Panc1 (cell line): ENCODE measurements at places on chromosomes 3 and 15. TPM values are rescaled to one million over a fixed set of nuclear protein-coding genes. Genes with fewer than 3 reads are reported as not detected.

GRCh38 chr3:178465260-178466180, 70.7 kb upstream of the KCNMB2 start:
- no peak overlapping the region for H3K27ac ChIP-seq
- H3K36me3 ChIP-seq: no peaks in the 10 kb centered on the region

GRCh38 chr3:183116025-183116614, 16.8 kb upstream of the MCCC1 start:
- H3K27me3 ChIP-seq: peaks cover 10% of the 10 kb centered on the region
- DNase-seq: no peak
- H3K36me3 ChIP-seq: no peaks in the 10 kb centered on the region
- no peak overlapping the region for H3K27ac ChIP-seq
- 0 out of 2 replicates have a peak, but pooled peaks cover 3% of the 10 kb centered on the region for H3K4me1 ChIP-seq

Gene FSTL1
- 9.2 TPM for total RNA-seq

Gene VGLL3
- total RNA-seq: 0.15 TPM

Gene TRAT1
- 0.21 TPM for total RNA-seq

Gene AHSG
- total RNA-seq: 0.85 TPM

GRCh38 chr3:140092848-140093536, 158.0 kb downstream of the CLSTN2 start:
- no peak overlapping the region for H3K4me3 ChIP-seq
- H3K36me3 ChIP-seq: no peaks in the 10 kb centered on the region
- no peak for DNase-seq
- no peak overlapping the region for H3K27ac ChIP-seq
- H3K27me3 ChIP-seq: peaks cover 4% of the 10 kb centered on the region; the same call in 1 of the 2 replicates
- H3K4me1 ChIP-seq: no peaks in the 10 kb centered on the region

Gene FYCO1
- total RNA-seq: 8.7 TPM

Gene MESP2
- total RNA-seq: 1.1 TPM

GRCh38 chr3:5251196-5251583, 63.7 kb downstream of the EDEM1 start:
- H3K36me3 ChIP-seq: no peaks in the 10 kb centered on the region
- no peak for DNase-seq
- H3K4me1 ChIP-seq: no peaks in the 10 kb centered on the region
- H3K4me3 ChIP-seq: no peak overlapping the region

DNA sequence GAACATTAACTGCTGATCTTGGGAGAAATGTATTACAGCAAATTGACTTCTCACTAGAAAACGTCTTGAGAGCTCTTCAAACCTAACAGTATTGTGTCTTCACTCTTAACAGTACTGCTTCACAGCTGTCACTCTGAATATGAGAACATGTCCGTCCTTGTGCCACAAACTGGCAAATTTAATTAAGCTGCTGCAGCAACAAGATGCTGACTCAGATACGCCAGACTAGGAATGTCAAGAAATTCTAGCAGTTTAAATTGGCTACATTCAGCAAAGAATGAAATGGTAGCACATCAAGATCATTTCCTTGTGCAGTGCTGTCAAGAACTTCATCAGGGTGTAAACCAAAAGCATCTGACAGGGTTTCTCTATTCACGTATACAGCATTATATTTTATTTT, 7.6 kb downstream of the ICE2 start:
- no peaks in the 10 kb centered on the region for H3K27me3 ChIP-seq
- no peak overlapping the region for H3K4me3 ChIP-seq
- no peak overlapping the region for H3K27ac ChIP-seq
- H3K36me3 ChIP-seq: peaks cover 29% of the 10 kb centered on the region

DNA sequence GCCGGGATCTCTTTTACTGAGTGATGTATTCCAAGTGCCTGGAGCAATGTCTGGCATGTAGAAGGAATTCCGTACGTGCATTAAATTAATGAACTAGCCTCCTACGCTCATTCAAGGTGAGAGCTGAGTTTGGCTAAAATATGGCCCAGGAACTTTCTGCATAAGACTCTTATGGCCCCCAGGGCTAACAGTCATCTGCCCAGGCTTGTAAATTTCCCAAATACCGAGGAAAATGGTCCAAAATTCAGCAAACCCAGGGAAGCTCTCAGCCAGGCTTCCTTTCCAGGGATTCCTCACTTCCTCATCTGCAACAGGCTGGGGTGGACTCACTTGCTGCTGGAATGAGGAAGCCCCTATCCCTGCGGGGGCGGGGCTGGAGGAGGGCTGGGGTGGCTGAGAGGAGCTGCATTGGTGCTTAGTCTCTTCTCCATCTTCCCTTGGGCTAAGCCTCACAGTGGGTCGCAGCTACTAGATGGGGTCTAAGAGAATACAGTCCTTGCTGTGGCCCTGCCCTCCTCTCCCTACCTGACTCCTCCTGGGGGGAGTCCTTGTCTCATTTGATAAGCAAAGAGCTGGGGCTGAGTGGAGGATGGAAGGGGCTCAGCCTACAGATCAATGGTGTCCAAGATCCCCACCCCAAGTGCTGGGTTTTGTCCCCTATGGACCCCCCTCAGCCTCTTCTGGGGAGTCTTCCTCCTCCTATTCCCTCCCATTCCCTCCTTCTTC, 28.5 kb upstream of the APOD start:
- DNase-seq: no peak
- no peak overlapping the region for H3K27ac ChIP-seq
- H3K27me3 ChIP-seq: no peaks in the 10 kb centered on the region
- no peak overlapping the region for H3K4me3 ChIP-seq
- H3K36me3 ChIP-seq: no peaks in the 10 kb centered on the region

- H3K27me3 ChIP-seq: no peaks in the 10 kb centered on the region
- H3K27ac ChIP-seq: no peak overlapping the region
- H3K4me3 ChIP-seq: no peak overlapping the region
- no peak for DNase-seq
These were observed 9.6 kb upstream of the ABTB1 start for GRCh38 chr3:127663151-127663550.

Gene GOLGA6B
- not detected for total RNA-seq

GRCh38 chr3:109384164-109384563, 46.8 kb upstream of the DPPA4 start:
- no peaks in the 10 kb centered on the region for H3K27me3 ChIP-seq
- H3K4me1 ChIP-seq: no peaks in the 10 kb centered on the region
- H3K27ac ChIP-seq: no peak overlapping the region
- no peaks in the 10 kb centered on the region for H3K36me3 ChIP-seq
- H3K4me3 ChIP-seq: no peak overlapping the region

GRCh38 chr3:164818318-164818717, 260.0 kb downstream of the SI start:
- no peaks in the 10 kb centered on the region for H3K27me3 ChIP-seq
- H3K4me3 ChIP-seq: no peak overlapping the region
- no peak for DNase-seq
- no peak overlapping the region for H3K27ac ChIP-seq

- H3K4me1 ChIP-seq: no peaks in the 10 kb centered on the region
- no peaks in the 10 kb centered on the region for H3K27me3 ChIP-seq
- no peak overlapping the region for H3K27ac ChIP-seq
These were observed 55.9 kb upstream of the OXTR start for GRCh38 chr3:8825153-8825825.

DNA sequence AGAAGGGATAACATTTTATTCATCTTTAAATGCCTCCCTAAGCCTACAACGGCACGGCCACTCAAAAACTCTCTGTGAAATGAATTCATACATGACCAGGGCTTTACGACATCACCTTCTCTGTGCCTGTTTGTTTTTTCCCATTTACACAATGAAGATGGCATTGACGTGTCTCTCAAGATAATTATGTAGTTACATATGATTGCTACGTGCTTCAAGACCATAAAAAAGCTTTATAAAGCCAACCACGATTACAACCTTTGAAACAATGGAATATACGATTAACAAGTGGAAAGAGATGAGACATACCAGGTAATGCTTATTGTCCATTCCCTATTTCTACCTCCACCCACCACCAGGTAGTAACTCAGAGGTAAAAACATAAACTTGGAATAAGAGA, 168.4 kb downstream of the P3H2 start:
- H3K36me3 ChIP-seq: no peaks in the 10 kb centered on the region
- no peaks in the 10 kb centered on the region for H3K27me3 ChIP-seq
- H3K27ac ChIP-seq: no peak overlapping the region
- DNase-seq: no peak
- no peak overlapping the region for H3K4me3 ChIP-seq

GRCh38 chr3:23944007-23944783, 891 bp upstream of the NR1D2 start:
- H3K4me1 ChIP-seq: peaks cover 25% of the 10 kb centered on the region
- peak overlapping the region; percentile 48; the same call in 1 of the 2 replicates for H3K27ac ChIP-seq
- H3K27me3 ChIP-seq: no peaks in the 10 kb centered on the region
- no peak for DNase-seq

DNA sequence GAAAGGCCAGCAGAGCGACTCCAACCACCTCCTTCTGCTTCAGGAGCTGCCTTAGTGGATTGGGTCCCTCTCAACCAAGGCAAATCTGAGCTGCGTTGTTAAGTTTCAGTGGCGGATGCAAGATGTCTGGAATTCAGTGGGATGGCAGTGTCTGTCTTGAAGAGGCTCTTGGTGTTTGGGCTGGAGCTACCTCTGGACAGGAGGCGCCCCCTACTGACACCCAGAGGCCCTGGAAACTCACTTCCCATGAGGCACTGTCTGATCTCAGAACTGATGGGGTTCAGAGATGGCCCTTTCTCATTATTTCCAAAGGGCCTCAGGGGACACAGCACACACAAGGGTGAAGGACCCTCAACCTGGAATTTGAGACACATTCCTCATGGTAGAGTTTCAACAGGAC, 6.0 kb upstream of the SLC28A1 start:
- peak; percentile 17 for DNase-seq
- no peaks in the 10 kb centered on the region for H3K4me1 ChIP-seq
- no peak overlapping the region for H3K27ac ChIP-seq
- no peaks in the 10 kb centered on the region for H3K27me3 ChIP-seq
- no peaks in the 10 kb centered on the region for H3K36me3 ChIP-seq
- H3K4me3 ChIP-seq: no peak overlapping the region

Gene EFCAB12
- total RNA-seq: 0.54 TPM

- DNase-seq: no peak
- H3K4me3 ChIP-seq: no peak overlapping the region
- H3K27me3 ChIP-seq: no peaks in the 10 kb centered on the region
- H3K36me3 ChIP-seq: no peaks in the 10 kb centered on the region
These were observed 9.8 kb downstream of the CCR5AS start for GRCh38 chr3:46397111-46397510.

GRCh38 chr3:30155755-30156154, 450.6 kb upstream of the TGFBR2 start:
- no peaks in the 10 kb centered on the region for H3K27me3 ChIP-seq
- no peaks in the 10 kb centered on the region for H3K36me3 ChIP-seq
- no peaks in the 10 kb centered on the region for H3K4me1 ChIP-seq
- no peak for DNase-seq

Gene MUSTN1
- 0.49 TPM for total RNA-seq

DNA sequence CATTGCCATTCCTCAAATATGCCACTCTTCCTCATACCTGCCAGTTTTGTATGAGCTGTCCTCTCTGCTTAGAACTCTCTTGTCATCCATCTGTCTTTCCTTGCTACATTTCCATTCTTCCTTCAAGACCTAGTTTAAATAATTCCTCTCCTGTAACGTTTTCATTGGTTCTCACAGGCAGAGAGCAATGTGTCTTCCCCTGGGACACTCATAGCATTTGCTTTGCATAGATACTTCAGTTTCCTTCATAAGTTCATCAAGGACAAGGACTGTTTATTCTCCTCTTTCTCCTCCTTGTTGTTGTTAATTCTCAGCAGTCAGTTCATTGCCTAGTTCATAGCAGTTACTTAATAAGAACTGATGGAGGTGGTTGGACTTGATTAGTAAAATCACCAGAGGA, 10.5 kb downstream of the NR2C2 start:
- H3K27ac ChIP-seq: no peak overlapping the region
- no peak overlapping the region for H3K4me3 ChIP-seq
- H3K4me1 ChIP-seq: no peaks in the 10 kb centered on the region; the same call in 1 of the 2 replicates
- H3K36me3 ChIP-seq: no peaks in the 10 kb centered on the region
- DNase-seq: no peak

- H3K4me1 ChIP-seq: no peaks in the 10 kb centered on the region
- no peaks in the 10 kb centered on the region for H3K36me3 ChIP-seq
- no peaks in the 10 kb centered on the region for H3K27me3 ChIP-seq
- peak; percentile 10 for DNase-seq
- no peak overlapping the region for H3K4me3 ChIP-seq
- no peak overlapping the region for H3K27ac ChIP-seq
These were observed 181.8 kb downstream of the MCTP2 start for GRCh38 chr15:94412979-94413746.

- no peak overlapping the region for H3K4me3 ChIP-seq
- H3K27me3 ChIP-seq: no peaks in the 10 kb centered on the region
- no peaks in the 10 kb centered on the region for H3K4me1 ChIP-seq
- DNase-seq: no peak
- H3K36me3 ChIP-seq: no peaks in the 10 kb centered on the region
- no peak overlapping the region for H3K27ac ChIP-seq
These were observed 296.2 kb downstream of the CHL1 start for GRCh38 chr3:492586-493316.

Gene AADACL2
- not detected for total RNA-seq

Gene IL5RA
- not detected for total RNA-seq

Gene RASL12
- total RNA-seq: 0.67 TPM

DNA sequence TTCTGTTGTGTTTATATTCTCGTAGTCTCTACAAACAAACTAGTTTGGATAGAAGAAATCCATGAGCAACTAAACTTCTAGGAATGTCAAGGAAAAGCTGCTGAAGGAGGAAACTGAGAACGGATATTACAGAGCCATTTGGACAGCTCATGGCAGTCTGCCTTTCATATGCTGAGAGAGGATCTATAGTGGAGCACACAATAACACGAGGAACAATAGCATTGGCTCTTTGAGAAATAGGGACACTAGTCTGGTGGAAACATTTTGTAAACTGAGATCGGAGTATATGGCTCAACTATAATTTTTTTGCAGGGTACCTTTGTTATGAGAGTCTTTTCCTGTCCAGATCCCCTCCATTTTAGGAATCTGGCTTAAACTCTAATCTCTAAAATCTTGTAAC, 200.5 kb downstream of the CLSTN2 start:
- H3K27ac ChIP-seq: no peak overlapping the region
- no peaks in the 10 kb centered on the region for H3K4me1 ChIP-seq
- H3K36me3 ChIP-seq: no peaks in the 10 kb centered on the region
- H3K4me3 ChIP-seq: no peak overlapping the region

Gene DNAH1
- total RNA-seq: 2.4 TPM

- peak overlapping the region; percentile 92 for H3K27ac ChIP-seq
- no peaks in the 10 kb centered on the region; the same call in 1 of the 2 replicates for H3K36me3 ChIP-seq
- peak overlapping the region; percentile 56; the same call in 1 of the 2 replicates for H3K4me3 ChIP-seq
- no peak for DNase-seq
These were observed 2.2 kb upstream of the NR2F2 start for GRCh38 chr15:96328181-96328876.

Gene NMD3
- total RNA-seq: 64.6 TPM

Gene PSTPIP1
- 0.46 TPM for total RNA-seq

- no peaks in the 10 kb centered on the region for H3K27me3 ChIP-seq
- H3K36me3 ChIP-seq: 0 out of 2 replicates have a peak, but pooled peaks cover under 1% of the 10 kb centered on the region
- peak overlapping the region; percentile 84 for H3K27ac ChIP-seq
- DNase-seq: no peak
These were observed 670 bp upstream of the ATP13A3 start for GRCh38 chr3:194487289-194488054.

Gene P2RY13
- not detected for total RNA-seq

Gene NANOGP8
- total RNA-seq: not detected

Gene PPARG
- 88.1 TPM for total RNA-seq
